ENCODE measurements at places on chromosomes 3 and 15. TPM values are rescaled to one million over a fixed set of nuclear protein-coding genes. Genes with fewer than 3 reads are reported as not detected.

KIF15 gene
- 3.2 TPM for total RNA-seq

DNA sequence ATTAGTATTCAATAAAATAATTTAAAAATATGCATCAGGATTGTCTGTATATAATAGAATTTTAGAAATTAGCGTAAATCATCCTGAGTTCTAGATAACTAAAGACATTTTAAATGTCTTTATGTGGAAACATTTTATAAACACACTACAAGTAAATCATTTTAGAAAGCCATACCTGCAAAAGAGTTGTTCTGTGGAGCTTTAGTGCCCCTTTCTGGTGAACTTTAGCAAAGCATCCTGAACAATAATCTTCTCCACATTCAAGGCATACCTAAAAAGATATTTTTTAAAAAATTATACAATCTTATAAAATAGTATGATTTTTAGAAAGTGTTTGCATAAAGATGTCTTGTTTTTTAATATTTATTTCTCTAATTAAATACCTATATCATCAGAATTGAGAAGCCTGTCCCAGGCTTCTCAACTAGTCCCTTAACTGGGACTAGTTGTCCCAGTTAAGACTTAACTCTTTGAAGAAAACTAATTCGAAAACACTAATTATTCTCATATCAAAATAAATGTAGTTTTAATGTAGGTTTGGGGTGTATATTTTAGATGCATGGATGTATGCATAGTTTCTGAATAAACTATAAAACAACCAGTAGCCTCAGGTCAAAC lies 29.7 kb downstream of the ZBBX start:
- DNase-seq, result no peak

DNA sequence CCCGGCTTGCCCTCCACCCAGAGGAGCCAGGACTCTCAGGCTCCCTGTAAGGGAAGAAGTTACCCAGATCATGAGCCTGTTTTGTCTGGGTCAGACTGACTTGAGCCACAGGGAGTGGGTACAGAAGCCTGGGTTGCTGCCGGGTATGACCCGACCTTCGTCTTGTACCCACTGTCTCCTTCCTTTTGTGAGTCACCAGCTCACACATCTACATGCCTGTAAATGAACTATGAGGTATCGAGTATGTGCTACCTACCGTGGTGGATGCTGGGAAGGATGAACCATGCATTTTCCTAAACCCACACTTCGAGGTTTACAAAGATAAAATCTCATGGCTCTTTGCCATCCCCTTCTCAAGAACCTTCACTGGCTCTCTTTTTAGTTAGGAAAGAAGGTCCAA lies 56.9 kb downstream of the CACNA1D start:
- DNase-seq, result no peak

PPP1R14D gene
- not detected for total RNA-seq

FAIM gene
- 9.0 TPM for total RNA-seq

DNA sequence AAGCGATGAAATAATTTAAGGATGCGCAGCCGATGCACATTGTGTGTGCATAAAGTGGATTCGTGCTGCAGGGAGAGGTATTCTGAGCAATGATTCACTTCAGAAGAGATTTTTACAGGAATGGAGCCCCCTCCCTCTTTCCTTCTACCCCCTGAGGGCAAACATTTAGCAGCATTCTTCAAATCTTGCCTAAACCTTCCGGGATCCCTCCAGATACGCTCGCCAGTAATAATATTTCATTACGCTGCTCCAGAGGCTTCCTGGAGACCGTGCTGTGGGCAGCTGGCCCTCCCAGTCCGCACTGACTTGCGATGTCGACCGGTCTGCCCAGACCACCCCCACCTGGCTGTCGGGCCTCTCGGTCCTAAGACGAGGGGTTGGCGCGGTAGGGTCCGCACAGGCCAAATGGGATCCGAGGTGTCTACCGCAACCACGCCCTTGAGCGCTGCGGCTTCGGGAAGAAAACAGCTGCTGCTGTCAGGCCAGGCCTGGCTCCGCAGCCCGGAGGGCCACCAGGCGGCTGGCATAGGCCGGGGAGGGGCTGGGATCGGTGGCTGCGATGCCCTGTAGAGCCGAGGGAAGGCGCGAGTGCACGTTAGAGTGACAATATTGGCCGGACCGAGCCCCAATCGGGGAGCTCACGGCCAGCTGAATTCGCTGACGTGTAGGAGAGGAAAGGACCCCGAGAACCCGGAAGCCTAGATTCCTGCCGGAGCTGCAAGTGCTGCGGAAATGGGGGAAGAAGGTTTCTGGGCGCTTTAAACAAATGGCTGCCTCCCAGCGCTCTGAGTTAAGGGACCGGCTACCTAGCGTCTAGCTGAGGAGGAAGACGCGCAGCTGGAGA lies 14.3 kb downstream of the ZIC4 start:
- no peak for DNase-seq

DNA sequence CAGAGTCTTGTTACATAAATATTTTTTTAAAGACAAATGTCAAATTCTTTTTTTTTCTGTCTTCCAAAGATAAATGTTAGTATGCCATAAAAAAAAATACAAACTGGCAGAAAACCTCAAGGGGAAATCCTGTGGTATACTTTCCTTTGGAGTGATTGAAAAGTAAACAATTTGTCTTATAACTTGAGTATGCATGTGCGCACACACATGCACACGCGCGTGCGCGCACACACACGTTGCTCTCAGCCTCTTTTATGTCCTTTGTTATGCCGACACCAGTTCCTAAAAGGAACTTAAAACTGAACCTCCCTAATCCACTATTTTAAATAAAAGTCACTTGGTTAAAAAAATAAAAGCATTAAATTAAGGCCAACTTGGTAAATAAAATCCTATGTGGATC lies 58.1 kb downstream of the TGFBR2 start:
- no peak for DNase-seq

GRCh38 chr3:160546727-160547126 lies 18.6 kb downstream of the KPNA4 start:
- DNase-seq, result no peak

- no peak for DNase-seq
These were observed 60.8 kb downstream of the SNRK start for GRCh38 chr3:43346978-43347749.

DNA sequence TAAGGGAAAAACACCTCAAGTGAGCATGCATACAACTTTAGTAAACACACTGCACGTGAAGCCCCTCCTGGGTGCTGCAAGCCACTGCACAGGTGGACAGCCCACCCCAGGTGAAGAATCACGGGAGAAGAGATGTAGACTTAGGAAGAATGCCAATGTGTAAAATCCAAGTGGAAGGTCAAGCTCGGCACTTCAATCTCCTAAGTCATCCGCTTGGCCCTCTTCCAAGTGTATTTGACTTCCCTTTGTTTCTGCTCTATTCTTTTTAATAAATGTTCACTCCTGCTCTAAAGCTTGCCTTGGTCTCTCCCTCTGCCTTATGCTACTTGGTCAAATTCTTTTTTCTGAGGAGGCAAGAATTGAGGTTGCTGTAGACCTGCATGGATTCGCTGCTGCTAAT lies 316.6 kb downstream of the EDEM1 start:
- DNase-seq, result no peak

TMC3 gene
- total RNA-seq, result not detected

GRCh38 chr3:149114458-149114857 lies 15.0 kb upstream of the HPS3 start:
- no peak for DNase-seq
